ENCODE measurements at places on chromosomes 3 and 15. TPM values are rescaled to one million over a fixed set of nuclear protein-coding genes. Genes with fewer than 3 reads are reported as not detected.

GOLGA6L7 gene
- total RNA-seq = not detected

CA12 gene
- 0.04 TPM for total RNA-seq

ITPKA gene
- total RNA-seq = 6.0 TPM

SLC9A9 gene
- total RNA-seq = 1.5 TPM

CPN2 gene
- 0.36 TPM for total RNA-seq

GRCh38 chr3:140933552-140933951 lies 8.1 kb upstream of the SLC25A36 start:
- DNase-seq = no peak

DNA sequence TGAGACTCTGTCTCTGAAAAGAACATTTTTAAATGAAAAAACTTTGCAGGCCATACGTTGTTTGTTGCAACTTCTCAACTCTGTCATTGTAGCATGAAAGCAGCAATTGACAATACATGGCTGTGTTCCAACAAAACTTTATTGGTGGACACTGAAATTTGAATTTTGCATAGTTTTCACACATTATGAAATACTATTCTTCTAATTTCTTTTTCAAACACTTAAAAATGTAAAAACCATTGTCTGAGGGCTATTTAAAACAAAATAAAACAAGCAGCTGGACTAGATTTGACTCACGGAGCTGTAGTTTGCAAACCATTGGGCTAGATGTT lies 18.5 kb upstream of the CSTA start:
- DNase-seq = no peak

GRCh38 chr3:49647741-49648140 lies 26.4 kb upstream of the APEH start:
- DNase-seq = peak; percentile 77

Data from cardiac muscle cell (in vitro differentiated cells and primary cell).